Stimulated activated CD8-positive, alpha-beta memory T cell treated with anti-CD3 and anti-CD28 coated beads, Interleukin-15, amount 100 ng/mL, for 48 hours (primary cell): ENCODE measurements at places on chromosomes 1 and 21.

- no peak for DNase-seq
These were observed 5.9 kb downstream of the ANKRD13C start for GRCh38 chr1:70348399-70349165.

DNA sequence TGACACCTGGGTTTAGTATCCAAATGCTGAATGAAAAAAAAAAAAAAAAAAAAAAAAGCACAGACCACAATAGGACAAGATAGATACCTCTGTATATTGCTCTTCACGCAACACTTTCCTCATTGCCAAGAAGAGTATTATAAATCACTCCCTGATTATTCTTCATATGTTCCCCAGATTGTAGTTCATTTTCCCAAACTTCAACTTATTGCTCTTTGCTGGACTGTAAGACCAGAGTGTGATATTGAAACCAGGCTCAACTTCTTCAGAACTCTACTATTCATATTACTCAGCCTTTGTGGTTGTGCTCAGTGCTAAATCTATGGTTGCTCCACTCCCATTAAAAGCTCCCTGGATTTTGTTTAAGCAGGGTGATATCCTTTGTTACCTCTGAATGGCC is 180.4 kb downstream of the NTMT2 start:
- DNase-seq: no peak

GRCh38 chr1:200749090-200749489 is 10.4 kb downstream of the CAMSAP2 start:
- no peak for DNase-seq

GRCh38 chr21:40381111-40381510 is 465.8 kb downstream of the DSCAM start:
- DNase-seq: no peak

DNA sequence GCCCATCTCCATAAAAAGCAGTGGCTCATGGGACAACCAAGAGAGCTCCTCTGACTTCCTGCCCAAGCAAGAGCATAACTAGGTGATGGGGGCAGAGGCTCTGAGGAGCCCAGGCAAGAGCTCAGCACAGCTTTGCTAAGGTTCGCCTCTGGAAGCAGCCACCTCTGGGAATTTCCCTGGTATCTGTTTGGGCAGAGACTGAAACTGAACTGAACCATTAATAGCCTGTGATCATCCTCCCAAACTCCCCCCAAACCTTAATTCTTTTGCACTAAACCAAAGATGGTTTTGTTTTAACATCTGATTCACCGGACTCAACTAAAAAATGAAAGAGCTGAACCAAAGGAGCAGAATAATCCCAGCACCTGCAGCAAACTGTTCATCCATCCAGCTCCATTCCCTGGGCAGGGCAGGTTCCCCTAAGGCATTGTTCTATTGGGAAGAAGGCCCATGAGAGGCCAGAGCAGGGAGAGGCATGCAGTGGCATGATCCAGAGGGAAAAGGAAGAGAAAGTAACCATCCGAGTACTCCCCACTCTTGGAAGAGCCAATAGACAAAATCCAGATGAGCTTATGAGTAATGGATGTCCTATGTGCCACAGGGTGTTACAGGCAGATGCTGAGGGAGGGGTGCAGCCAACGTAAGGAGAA is 77.8 kb upstream of the KAZN start:
- DNase-seq: no peak

DNA sequence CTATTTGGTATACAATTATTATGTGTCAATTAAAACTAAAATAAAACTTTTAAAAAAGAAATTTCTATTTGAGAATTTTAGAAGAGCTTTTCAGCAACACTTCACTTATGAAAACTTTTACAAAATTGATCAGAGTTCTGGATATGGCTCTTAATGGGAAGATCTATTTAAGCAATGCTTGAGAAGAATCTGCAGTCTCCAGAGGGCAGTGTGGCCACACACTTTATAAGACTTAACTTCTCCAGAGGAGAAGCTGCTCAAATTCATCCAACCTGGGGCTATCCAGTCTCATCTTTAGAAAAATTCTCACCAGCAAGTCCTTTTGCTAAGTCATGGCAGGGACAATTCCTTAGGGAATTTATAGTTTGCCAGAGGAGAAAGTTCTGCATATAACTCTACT is 25.2 kb upstream of the AGO1 start:
- no peak for DNase-seq

DNA sequence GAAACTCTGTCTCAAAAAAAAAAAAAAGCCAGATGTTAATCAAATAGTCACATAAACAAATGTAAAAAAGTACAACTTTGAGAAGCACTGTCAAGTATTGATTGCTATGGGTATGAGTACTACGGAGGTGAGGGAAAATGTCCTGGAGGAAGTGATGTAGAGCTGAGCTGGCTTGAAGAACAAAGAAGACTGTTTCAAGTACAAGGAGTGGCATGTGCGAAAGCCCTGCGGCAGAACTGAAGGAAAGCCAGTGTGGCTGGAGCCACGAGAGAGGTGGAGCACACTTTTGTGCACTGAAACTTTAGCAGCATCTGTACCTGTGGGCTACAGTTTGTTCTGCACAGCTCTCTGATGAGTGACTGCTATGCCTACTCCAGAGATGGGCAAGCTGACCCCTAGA is 5.4 kb upstream of the RPS6KA1 start:
- no peak for DNase-seq

GRCh38 chr1:31615939-31616338 is 1.6 kb upstream of the HCRTR1 start:
- no peak for DNase-seq

GRCh38 chr1:55622074-55622473 is 406.9 kb upstream of the USP24 start:
- no peak for DNase-seq

GRCh38 chr1:45894331-45894730 is 90.9 kb downstream of the MAST2 start:
- DNase-seq: no peak

- DNase-seq: no peak
These were observed 114.4 kb upstream of the ZC3H12A start for GRCh38 chr1:37360011-37360410.

DNA sequence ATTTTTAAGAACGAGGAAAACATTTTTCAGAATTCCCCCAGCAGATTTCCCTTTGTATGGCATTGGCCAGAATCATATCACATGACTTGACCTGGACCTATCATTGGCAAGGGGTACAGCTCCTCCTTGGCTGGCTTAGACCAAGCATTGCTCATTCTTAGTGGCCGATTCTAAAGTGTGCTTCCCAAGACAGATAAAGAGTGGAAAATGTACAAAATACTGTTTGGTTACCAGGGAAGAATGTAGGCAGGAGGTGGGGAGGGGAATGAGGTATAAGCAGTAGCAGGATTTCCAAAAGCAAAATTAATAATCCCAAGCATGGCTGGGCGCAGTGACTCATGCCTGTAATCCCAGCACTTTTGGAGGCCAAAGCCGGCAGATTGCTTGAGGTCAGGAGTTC is 75.6 kb upstream of the KRTAP11-1 start:
- no peak for DNase-seq

- DNase-seq: no peak
These were observed 19.4 kb downstream of the CTXND2 start for GRCh38 chr1:150906329-150906728.

DNA sequence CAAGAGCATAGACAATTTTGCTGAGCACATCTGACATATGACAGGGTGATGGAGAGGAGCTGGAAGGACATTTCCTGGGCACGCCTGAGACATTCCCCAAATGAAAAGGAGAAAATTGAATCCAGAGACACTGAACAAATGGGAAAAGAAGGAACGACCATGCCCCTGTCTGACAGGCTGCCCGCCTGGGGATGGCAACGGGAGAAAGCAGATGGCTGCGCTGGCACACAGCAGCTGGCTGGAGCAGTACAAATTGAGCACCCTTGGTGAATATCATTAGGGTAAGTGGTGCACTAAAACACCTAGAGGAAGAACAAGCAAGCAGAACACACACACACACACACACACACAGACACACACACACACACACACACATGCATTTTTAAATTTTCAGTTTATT is 174.3 kb upstream of the DUSP10 start:
- no peak for DNase-seq

DNA sequence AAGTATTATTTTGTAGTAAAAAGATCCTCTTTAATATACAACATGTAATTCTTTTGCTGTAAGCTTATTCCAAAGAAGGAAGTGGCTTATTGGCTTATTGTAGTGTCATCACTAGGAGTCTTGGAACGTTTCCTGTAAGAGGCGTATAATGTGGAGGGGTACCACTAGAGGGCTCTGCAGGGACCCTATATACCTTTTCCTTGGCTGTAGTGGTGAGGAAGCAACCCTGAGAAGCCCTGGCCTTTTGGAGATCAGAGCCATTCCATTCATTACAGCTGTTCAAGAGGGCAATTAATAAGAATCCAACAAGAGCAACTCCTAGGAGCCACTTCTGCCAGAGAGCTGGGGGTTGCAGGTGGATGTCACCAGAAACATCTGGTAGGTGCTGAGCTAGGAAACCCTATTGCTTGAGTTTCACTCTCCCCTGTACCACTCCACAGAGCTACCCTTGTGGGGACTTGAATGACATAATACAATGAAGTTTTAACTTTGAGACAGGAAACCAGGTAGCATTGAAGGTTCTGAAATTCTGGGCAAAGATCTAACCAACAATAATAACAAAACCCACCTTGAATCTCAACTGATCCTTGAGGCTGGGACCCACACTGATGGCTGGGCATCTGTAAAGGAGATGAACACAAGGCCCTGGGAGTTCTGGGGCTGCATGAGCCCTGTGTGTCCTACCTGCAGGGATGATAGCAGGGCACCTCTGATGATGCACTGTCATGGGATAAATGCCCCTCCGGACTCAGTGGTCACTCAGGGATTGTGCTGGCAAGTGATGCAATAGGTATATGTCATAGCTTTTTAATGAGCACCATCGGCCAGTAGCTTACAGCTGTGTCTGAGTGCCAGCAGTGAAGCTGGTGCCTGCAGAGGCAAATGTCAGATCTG is 160.2 kb upstream of the COA6 start:
- no peak for DNase-seq

DNA sequence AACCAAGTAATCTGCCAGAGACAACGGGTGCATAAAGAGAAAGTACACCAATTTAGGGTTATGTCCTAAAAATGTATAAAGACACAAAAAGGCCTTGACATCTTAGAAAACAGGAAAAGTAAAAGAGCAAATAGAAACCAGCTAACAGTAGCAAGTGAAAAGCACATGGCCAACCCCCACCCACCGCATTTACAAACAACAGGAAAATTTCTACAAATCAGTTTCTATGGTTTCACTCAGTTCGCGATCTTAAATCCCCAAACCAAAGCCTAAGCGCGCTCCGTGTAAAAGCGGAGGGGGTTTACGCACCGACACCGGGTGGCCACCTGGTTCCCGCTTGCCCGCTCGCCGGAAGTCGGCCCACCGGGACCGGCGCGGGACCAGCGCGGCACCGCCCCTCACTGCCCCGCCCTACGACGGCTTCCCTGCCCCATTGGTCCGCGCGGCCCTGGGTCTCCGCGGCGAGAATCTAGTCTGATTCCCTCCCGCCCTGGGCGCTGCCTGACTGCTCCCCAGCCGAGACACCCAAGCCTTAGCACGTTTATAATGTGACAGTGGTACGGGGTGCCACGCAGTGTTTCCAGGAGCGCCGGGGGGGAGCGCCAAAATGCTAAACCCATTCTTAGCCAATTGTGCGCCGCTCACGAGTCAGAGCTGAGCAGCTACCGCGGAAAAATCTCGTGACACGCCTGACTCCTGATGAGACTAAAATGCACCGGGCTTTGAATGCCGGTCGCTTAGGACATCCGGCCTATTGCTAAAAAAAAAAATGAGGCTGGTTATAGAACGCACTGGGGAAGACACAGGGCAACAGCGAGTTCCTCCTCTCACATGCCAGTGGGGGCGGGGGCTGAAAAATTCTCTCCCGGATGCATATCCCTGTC is at the start of gene GART:
TSS of gene GART (minus strand) at position 362 of the 884 bp plus-strand sequence. CDS start 2,802 bp downstream, outside the sequence.
- DNase-seq: peak; percentile 85

DNA sequence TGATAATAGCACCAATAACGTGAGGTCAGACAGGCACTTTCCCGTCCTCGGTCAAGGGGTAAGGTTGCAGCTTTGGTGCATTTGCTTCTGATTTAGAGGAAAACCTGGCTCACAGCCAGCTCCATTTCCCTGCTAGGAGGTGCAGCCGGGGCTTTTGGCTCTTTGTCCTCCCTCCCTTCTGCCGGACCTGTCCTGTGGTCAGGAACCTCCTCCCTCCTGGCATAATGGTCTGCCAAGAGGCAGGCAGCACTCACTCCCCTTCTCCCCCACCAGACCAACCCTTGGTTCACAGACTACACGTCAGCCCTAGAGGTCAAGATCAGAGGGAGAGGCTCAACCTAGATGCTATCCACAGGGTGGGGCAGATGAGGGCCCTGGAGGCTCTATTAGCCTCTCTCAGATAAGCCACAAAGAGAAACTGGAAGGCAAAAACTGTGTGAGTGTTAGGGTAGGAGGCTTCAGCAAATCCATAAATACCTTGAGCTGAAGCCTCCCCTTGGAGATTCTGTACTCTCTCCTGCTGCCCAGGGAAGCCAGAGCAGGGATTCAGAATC is 64.8 kb downstream of the PLXNA2 start:
- DNase-seq: no peak
